DMS 273 treated with DMSO at 0.1 percent for 48 hours (cell line): ENCODE measurements at places on chromosomes 6 and 20.

GRCh38 chr6:149867876-149868640 lies 3.9 kb upstream of the LRP11 start:
- DNase-seq: no peak

DNA sequence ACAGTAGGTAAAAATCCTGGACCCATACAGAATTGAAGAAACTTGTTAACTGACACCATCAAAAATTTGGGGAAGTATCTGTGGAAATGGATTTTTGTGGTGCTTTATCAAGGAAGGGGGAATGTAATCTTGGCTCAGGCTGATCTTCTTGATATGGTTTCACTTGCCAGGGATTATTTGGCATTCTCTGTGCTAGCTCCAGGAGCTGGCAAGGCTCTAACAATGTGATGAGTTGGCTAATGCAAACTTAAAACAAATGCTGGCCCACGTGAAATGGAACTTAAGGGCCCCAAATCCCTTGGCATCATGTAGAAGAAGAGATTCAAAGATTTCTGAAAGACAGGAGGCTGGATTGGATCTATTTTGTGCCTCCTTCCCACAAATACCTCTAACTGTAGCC lies 13.1 kb downstream of the KCNS1 start:
- no peak for DNase-seq

DNA sequence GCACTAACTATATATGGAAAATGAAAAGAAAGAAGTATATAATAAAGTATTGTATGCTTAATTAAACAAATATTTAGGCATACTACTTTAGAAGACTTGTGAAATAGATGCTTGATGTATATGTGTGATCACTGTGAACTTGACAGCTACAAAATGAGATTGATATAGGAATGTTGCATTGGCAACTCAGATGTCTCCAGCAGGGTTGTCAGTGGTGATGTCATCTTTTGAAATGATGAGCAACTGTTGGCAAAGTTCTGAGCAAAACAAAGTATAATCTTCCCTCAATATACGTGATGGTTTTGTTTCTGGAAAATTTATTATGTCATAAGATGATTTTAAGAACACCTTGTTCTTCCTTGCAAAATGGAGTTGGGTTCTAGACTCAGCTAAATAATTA lies 133.8 kb downstream of the ARID1B start:
- DNase-seq: no peak

GRCh38 chr6:168906391-168906790 lies 347.3 kb downstream of the THBS2 start:
- DNase-seq: no peak

DNA sequence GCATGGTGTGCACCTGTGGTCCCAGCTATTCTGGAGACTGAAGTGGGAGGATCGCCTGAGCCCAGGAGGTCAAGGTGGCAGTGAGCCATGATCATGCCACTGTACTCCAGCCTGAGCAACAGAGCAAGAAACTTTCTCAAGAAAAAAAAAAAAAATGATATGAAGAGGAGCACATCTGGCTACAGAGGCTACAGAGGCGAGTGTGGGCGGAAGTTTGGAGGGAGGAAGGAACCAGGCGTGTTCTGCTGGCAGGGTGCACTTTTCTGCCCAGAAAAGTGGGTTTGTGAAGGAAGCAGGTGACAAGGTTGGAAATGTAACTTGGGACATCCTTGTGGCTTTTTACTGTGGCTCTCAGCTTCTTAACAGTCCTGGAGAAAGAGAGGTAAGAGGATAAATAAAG lies 96.7 kb downstream of the SNX5 start:
- DNase-seq: no peak

- peak; percentile 22 for DNase-seq
Observed at GRCh38 chr20:63351811-63352591, 9.1 kb downstream of the CHRNA4 start.

GRCh38 chr6:88050140-88050818 lies 2.6 kb downstream of the SPACA1 start:
- no peak for DNase-seq

DNA sequence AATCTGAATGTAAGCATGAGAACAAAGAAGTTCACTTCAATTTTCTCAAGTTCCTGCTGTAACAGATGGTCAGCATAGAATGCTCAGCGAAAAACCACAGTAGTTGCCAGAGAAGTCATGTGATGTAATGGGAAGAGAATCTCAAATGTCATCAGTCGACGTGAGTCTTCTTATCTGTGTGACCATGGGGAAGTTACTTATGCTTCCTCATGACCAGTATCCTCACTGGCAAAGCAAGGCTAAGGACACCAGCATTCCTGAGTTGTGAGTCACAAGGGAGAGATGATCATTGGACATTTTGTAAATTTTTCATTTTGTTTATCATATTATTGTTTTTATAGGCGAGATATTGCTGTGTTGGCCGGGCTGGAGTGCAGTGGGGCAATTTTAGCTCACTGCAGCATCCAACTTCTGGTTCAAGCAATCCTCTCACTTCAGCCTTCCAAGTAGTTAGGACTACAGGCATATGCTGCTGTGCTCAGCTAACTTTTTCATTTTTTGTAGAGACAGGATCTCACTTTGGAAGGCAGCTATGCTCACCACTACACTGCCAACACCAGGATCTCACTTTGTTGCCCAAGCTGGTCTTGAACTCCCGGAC lies 21.9 kb downstream of the SGK1 start:
- peak; percentile 79 for DNase-seq

GRCh38 chr6:15796844-15797243 lies 134.0 kb upstream of the DTNBP1 start:
- DNase-seq: no peak

DNA sequence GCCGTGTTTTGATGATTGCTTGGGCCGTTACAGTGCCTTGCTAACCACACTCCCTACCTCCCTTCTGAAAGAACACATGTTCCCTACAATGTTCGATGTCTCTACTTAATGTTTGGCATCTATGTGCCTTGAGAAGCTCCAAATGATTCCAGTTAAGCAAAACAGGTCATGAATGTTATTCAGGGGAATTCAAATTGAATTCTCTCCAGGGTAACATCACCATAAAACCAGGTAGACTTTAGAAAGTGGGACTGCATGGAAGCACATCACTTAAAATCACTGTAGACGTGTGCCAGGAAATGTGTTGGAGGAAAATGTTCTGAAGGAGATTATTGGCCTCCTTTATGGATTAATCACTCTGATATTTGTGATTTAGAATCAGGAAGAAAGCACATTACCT lies 128.1 kb downstream of the ADAT2 start:
- DNase-seq: no peak

DNA sequence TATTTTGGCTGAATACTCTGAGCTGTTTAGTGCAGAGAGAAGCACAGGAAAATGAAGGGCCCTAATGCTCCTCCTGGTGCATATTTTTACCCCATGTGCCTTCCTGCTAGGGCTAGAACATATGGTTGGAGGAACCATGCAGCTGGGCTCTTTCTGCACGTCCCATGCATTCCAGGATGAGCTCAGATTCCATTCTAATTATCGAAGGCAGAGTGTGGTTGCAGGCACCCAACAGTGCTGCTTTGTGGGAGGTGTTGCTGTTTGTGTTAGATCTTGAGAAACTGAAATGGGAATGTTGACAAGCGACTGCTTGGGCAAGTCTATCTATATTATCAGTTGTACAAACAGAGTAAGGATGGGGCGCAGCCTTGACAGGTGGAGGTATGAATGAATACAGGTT lies 419.5 kb downstream of the DHX35 start:
- no peak for DNase-seq

DNA sequence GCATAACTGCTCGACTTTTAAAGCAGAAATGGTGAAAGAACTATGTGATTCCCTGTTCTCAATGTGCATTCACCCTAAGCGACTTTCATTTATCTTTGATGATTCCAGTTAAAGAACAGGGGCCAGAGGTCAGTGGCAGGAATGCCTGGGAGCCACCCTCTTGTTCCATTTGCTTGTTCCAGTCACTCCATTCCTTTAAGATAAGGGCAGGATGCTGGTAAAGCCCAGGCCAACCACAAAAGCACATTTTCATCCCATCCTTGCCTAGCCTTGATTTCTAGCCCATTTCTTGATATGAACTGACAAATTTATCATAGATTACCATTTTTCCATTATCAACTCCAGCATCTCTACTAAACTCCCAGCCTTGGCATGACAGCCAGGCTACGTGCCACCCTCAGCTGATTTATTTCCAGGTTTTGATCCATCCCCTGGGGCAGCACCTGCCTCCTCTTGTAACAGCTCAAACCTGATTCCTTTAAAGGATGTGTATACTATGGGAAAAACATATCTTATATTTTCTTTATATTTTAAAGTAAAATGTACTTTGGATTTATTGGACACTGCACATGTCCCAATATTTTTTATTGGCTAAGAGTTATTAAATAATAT lies 19.2 kb downstream of the HMGN3 start:
- no peak for DNase-seq

GRCh38 chr6:161389756-161390155 lies 115.9 kb upstream of the AGPAT4 start:
- no peak for DNase-seq

DNA sequence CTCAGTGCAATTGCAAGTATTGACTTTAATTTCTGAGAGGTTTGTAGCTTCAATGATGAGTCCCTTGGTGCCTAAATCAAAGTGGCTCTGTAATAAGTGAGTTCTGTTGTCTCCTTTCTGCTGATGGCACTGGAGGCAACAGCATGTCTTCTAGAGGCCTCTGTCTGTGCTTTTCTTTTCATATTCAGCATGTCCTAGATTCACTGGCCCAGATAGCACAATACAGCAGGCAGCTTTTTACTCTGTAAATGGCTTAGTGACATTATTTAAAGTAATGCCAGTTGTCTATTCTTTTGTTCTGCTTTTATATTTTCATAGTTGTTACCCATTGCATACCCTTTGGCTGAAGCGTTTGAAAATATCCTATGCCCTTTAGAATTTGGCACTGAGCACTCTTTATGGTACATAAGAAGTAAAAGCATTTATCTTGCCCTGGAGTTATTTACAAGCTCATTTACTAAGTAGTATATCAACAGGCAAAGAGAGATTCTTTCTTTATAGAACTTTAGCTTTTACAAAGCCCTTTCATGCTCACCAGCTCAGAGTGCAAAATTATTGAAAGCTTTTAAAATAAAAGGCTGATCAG lies 271.5 kb upstream of the KCNQ5 start:
- no peak for DNase-seq

DNA sequence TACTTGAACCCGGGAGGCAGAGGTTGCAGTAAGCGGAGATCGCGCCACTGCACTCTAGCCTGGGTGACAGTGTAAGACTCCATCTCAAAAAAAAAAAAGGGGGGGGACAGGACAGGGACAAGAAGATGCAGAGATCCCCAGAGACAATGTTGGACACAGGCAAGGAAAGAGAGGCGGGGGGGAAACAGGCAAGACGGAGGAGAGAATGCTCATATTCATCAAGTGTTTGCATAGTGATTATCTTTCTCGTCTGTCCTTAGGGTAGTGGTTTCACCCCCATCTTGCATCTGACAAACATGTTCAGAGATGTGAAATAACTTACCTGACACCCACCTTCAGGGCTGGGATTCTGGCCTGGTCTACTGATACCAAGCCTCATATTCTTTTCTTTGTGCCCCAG lies 29.0 kb downstream of the CHMP4B start:
- no peak for DNase-seq

DNA sequence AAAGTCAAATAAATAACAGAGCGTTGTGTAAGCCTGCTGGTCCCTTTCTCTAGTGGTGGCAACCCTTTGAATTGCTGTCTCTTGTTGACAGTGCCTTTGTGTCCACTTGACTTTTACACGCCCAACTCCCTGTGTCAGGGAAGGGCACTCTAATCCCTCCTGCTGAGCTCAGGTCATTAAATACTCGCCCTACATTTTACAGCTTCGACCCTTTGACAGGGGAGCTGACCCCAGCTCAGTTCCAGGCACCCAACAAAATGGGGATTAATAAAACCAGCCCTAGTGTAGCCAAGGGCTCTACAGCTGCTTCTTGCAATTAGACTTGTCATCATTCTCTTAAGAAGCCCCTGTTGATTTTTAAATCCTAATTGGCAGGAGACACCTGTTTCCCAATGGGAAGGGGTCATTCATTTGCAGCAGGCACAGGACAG lies 308.2 kb downstream of the EYA4 start:
- no peak for DNase-seq

- DNase-seq: no peak
Observed at GRCh38 chr20:42474646-42475045, 715.1 kb downstream of the PTPRT start.

GRCh38 chr6:105902401-105903031 lies 183.6 kb upstream of the PRDM1 start:
- peak; percentile 59 for DNase-seq

DNA sequence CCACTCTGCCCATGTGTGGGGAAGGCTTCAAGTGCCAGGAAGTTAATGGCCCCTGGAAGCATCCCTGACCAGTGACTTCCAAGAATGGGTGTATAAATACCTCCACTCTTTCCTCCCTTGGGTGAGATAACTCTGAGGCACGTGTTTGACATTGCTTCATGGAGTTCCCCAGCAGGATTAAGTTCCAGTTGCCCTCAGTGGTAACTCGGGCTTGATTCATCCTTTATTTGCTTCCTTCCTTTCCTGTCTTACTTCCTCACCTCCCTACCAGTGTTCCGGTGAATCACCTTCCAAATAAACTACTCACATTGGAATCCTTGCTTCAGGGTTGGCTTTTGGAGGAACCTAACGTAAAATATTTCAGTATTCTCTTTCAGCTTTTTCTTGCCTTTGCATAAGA lies 84.6 kb upstream of the JAG1 start:
- no peak for DNase-seq

DNA sequence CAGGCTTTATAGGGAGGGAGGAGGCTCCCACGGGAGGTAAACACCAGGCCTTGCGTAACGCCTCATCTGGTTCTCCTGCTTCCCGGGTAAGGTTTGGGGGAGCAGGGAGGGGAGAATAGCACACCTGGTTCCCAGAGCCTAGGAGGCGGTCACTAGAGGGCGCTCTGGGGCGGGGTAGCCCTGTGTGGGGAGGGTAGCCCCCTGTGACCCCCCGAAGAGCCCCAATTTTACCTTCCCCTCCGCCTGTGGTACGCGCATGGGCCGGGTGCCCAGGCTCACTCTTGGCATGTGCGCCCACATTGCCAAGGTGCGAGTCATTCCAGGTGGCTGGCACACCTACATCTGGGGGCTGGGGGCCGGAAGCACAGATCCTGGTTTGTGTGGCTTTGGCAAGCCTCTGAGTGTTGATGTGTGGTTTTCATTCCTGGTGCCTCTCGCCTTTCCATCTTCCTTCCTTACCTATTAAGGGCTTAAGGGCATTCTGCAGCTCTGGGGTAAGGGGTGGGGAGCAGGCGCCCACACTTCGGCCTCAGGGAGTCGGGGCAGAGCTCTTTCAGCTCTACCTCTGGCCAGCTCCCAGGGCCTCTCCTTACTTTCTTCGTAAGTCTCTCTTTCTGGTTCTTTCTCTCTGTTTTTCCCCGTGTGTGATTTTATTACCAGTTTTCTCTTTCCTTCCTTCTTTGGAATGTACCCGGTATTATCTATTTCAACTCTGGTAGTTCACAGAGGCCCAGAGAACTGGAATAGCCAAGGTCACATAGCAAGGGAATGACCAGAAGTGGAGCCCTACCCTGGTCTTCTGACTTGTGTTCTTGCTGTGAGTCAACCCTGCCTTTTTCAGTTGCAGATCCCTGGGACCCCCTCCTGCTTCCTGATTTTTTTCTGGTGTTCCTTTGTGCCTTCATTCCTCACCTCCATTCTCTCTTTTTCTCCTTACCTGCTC lies 492 bp upstream of the RNF39 start:
- DNase-seq: no peak
